Mesothelial cell of epicardium (in vitro differentiated cells): ENCODE measurements at places on chromosomes 4 and X. TPM values are rescaled to one million over a fixed set of nuclear protein-coding genes. Genes with fewer than 3 reads are reported as not detected.

- DNase-seq, result no peak
Measured at GRCh38 chrX:38768079-38768478, 33.2 kb upstream of the MID1IP1 start.

GRCh38 chrX:17563515-17563914, 173.8 kb upstream of the SCML1 start:
- DNase-seq, result no peak

The MAGEA11 gene
- total RNA-seq, result not detected in 3 replicates

- no peak for DNase-seq
Measured at GRCh38 chr4:143185253-143186107, 763 bp downstream of the USP38 start.

The PRICKLE3 gene
- 11.9 to 13.5 TPM (median 13.4 TPM) in 3 replicates for total RNA-seq

DNA sequence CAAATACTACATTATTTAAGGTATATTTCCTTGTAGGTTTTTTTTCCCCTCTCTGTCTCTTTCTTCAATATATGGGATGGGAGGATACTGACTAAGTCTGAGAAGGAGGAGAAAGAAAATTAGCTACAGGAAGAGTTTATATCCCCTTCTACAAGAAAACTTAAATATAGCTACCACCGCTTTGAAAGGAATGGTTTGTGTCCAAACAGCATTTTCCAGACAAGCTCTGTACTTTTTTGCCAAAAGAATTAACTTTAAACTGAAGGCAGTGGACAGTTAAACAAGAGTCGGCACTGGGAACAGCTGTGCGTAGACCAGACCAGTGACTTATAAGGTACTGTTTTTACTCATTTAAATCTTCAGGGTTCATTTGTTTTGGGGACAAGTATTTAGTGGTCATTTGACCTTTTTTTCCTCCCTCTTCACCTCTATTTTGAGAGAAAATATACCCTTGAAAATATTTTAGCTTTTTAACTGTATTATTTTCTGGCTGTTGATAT, 303.7 kb downstream of the ARHGAP24 start:
- no peak for DNase-seq

The F11 gene
- 0.11 TPM in 1 of 3 replicates, not detected in the others for total RNA-seq

DNA sequence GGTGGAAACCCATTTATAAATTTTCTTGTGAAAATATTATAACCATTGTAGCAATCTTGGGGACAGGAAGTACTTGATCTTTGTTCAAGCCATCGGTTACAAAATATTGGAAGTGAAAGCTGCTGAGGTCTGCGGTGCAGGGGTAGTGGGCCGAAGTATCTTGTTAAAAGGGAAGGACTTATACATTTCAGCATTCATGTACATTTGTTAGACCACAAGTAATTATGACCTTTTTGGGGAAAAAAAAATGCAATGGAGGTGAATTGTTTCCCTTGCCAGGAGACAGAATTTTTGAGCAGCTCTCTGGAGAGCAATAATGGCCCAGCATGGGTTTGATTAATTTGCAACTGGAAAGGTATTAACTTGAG, 121.3 kb downstream of the EGF start:
- DNase-seq, result no peak

The TLR2 gene
- total RNA-seq, result 2.4 to 3.0 TPM (median 2.9 TPM) in 3 replicates

GRCh38 chr4:43113196-43113595, 220.7 kb downstream of the GRXCR1 start:
- no peak for DNase-seq

DNA sequence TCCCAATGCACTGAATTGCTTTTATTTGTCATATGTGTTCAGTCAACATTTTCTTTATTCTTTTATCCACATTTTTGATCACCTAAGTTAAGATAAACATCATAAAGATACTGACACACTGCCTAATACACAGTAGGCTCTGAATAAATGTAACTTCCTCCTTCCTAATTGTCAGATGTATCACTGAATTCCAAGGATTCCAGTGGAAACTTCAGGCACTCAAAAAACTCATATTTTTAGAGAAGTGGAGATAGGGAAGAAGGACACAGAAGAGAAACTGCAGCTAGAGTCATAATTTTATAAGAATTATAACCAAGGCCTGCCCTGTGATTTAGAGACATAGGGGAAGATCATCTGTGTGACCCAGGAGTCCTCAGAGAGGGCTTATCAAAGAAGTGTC, 753.3 kb downstream of the ADGRL3 start:
- no peak for DNase-seq

The HPSE gene
- total RNA-seq, result 0.80 to 1.0 TPM (median 0.97 TPM) in 3 replicates

DNA sequence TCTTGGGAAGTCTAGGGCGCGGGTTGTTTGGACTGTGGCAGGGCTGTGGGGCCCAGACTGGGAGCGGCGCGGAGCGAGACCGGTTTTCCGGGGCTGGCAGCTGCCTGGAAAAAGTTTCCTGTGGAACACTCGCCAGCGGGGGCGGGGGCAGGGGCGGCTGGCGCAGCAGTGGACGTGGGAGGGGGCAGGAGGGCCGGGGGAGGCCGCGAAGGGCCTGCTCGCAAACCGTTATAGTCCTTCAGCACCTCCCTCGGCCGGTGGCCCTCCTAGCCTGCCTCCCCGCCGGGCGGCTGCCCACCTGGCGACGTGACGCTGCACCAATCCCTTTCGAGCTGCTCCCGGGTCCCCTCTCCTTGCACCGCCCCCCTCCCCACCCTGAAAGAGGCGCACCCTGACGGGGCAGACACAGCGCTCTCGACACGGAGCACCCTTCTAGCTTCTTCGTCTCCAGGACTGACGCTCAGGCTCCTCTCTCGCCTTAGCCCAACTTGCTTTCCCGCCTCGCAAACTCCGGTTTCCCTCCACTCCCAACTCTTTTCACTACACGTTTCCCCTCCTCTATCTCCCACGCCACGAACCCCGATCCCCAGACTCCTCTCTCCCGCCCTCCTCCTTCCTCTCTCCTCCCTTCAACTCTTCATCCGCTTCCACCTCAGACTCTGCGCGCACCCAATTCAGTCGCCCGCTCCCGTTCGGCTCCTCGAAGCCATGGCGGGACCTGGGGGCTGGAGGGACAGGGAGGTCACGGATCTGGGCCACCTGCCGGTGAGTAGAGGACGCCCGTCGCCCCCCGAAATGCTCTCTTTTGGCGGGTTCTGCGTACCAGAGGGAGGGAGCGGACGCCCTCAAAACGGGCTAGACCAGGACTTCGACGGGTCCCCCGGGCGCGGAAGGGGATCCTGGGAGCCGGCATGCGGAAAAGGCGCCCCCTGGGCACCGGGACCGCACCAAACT, at the start of gene NRK:
NRK (plus strand) TSS at position 402 of the 954 bp plus-strand sequence; CDS start at position 709, 307 bp downstream.
- DNase-seq, result no peak
